ENCODE measurements at places on chromosomes 5 and 9.

GRCh38 chr9:2916382-2916985, 72.6 kb upstream of the PUM3 start:
- no peak for DNase-seq

GRCh38 chr5:130155345-130156011, 251.2 kb downstream of the CHSY3 start:
- DNase-seq, result no peak

DNA sequence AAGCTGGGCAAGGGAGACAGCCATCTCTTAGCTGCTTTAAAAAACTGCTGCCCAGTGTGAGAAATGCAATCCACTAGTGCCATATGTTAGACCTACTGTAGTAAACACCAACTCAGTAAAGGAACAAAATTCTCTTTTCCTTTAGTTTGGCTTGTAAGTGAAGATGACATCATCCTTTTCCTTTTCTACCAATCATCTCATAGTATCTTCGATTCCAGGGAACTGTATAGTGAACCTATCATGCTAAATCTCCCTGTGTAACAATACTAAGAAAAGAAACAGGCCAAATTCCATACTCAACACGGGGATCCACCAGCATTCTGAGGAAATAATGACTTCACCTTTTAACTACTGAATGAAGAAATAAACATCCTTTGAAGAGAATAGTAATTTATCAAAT, 100.1 kb downstream of the RAPGEF6 start:
- DNase-seq, result no peak

- DNase-seq, result no peak
Measured at GRCh38 chr5:32307769-32308194, 5.0 kb downstream of the MTMR12 start.

DNA sequence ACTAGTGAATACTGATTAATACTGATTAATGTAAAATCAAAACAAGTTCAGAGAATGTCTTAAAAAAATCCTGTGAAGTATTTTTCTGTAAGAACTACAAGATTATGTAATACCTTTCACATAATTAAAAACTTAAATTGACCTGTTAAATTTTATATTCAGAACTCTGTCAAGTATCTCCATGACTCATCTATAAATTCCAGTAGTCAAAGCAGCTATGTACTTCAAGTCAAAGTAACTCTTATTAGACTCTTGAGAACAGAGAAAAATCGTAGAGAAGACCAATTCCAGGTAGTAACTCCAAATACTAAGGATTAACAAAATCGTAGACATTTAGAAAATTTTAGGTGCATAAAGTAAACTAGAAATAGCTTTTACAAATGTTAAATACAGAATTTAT, 77.1 kb downstream of the HOMER1 start:
- no peak for DNase-seq

DNA sequence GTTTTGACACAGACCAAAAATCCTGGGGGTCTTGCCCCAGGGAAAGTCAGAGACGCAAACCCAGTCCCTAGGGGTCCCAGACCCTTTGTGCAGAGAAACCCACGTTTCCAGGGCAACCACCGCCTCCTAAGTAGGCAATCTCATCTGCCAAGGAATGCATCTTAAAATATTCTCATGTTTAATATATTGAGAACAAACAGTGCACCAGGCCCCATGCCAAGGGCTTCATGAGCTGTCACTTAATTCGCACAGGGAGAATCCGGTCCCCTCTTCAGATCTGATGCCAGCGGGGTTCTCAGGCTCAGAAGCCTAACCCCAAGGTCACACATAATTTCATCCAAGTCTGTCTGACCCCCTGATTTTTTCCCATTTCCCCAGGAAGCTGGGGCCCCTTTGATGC, 28.8 kb downstream of the CPLX2 start:
- no peak for DNase-seq

DNA sequence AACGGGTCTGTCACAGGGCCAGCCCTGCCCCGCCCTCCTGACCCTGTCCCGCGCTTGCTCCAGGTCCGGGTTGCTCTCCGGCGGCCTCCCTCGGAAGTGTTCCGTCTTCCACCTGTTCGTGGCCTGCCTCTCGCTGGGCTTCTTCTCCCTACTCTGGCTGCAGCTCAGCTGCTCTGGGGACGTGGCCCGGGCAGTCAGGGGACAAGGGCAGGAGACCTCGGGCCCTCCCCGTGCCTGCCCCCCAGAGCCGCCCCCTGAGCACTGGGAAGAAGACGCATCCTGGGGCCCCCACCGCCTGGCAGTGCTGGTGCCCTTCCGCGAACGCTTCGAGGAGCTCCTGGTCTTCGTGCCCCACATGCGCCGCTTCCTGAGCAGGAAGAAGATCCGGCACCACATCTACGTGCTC, 4.2 kb downstream of the B4GALT7 start:
- DNase-seq, result no peak

DNA sequence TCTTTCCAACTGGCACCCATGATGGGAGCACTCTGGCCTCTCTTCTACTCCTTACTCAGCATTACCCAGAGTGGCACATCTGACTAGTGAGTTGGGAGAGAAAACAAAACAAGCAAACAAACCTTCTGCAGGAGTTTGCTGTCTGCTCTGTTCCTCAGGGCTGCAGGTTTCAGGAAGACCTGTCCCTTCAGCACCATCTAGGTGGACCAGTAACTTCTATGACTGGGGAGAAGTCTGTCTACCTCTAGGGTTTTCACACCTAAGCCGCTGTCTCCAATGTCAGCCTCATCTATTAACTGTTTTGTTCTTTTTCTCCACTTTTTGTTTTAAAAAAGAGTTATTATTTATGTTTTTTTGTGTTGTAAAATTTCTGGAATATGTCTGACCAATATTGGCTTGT, 58.7 kb downstream of the RAB3C start:
- no peak for DNase-seq

Data from stimulated activated CD4-positive, alpha-beta T cell treated with anti-CD3 and anti-CD28 coated beads, Interleukin-1b, Interleukin-23, amount 100 ng/mL, for 1 hour (primary cell).